Activated CD8-positive, alpha-beta memory T cell treated with anti-CD3 and anti-CD28 coated beads for 36 hours (primary cell): ENCODE measurements at places on chromosomes 5 and 9. TPM values are rescaled to one million over a fixed set of nuclear protein-coding genes. Genes with fewer than 3 reads are reported as not detected.

PCAT7 gene
- not detected for total RNA-seq

MEF2C gene
- total RNA-seq, result 0.08 TPM

PCDHGB1 gene
- not detected for total RNA-seq

CER1 gene
- total RNA-seq, result not detected

INSL4 gene
- not detected for total RNA-seq

CBY3 gene
- total RNA-seq, result 0.96 TPM

FAM153A gene
- 7.8 TPM for total RNA-seq

SHOC1 gene
- total RNA-seq, result not detected

GABRB2 gene
- not detected for total RNA-seq

SPZ1 gene
- total RNA-seq, result not detected

FKTN gene
- 16.8 TPM for total RNA-seq

DEPDC1B gene
- 16.5 TPM for total RNA-seq

CSNK1A1 gene
- 174 TPM for total RNA-seq

PDCD1LG2 gene
- 0.51 TPM for total RNA-seq
